Spleen (tissue), 13 donors: ENCODE measurements at places on chromosomes 5 and 9.

- DNase-seq = peak; percentile 78
These were observed 122.0 kb downstream of the DAB2IP start for GRCh38 chr9:121773286-121773953.

- no peak for DNase-seq
These were observed 71.3 kb downstream of the LIX1 start for GRCh38 chr5:97071101-97071500.

- no peak for DNase-seq
These were observed 399.1 kb downstream of the MAN2A1 start for GRCh38 chr5:110088676-110089436.

DNA sequence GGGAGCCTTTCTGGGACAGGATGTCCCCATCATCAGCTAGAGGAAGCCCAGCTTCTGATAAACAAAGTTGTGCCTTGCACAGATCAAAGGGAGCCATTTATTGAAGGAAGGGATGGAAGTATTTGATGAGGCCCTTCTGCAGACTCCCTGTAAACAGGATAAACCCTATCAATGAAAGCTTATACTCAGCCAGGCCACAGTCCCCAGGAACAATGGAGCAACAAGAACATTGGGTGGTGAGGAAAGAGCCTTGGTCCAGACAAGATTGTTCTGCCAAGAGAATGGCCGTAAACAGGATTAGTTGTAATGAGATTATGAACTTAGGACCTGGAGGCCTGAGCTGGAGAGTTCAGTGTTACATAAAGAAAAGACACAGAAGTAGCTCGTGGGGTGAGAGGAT is 40.5 kb upstream of the LIFR start:
- DNase-seq = no peak
